ENCODE measurements at places on chromosomes 3 and 15.

DNA sequence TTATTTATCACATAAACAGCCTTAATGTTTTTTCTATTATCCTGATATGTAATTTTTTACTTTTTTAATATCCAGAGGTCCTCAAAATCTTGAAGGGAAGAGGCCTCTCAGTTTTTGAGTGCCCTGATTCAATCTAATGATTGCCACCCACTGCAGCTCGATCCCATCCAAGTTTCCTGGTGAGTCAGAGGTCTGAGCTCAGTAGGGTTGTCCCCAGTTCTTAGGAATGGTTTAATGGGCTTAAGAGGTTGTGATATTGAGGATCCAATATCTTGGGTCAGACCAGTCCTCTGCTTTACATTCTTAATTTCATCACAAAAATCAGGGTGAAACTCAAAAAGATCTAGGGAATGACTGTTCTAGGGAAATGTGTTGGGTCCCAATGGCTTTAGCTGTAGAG is 238.5 kb downstream of the NSUN3 start:
- DNase-seq: no peak

DNA sequence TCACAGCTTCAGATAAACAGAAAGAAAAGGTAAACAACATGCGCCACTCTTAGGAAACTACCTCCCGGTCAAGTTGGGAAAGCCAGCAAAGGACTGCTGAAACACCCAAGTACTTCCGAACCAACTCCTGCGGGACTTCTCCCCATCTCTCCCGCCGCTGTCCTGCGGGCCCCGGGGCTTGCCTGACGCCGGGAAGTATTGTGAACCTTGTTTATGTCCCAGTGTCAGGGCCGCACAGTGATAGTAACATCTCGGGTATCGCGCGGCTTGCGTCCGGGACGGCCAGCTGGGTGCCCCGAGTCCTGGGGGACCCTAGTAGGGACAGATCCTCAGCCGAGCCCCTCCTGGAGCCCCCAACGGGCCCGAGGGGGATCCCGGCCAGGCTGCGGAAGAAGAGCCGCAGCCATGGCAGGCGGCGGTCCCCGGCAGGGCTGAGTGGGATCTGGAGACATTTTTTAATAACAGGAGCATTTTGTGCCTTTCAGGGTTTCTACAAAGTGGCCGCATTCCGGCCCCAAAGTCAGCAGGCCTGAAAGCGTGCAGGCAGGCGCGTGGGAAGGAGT is 756 bp downstream of the CLPX start:
- DNase-seq: peak; percentile 61

DNA sequence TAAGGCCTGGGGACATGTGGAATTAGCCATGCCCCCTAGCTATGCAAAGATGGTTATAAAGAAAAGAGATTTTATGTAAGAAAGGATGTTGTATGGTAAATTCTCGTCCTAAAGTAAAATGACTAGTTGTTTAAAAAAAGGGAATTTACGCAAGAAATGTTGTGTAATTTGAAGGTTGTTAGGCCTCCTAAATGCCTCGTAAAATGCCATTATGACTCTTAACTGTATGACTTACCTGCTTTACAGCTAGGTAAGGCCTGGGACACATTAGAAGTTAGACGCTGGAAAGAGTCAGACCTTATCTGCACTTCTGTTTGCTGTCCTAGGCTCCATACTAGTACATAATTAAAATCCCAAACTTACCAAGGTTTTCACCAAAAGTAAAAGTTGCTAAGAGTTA is 17.5 kb upstream of the HHATL start:
- DNase-seq: no peak

DNA sequence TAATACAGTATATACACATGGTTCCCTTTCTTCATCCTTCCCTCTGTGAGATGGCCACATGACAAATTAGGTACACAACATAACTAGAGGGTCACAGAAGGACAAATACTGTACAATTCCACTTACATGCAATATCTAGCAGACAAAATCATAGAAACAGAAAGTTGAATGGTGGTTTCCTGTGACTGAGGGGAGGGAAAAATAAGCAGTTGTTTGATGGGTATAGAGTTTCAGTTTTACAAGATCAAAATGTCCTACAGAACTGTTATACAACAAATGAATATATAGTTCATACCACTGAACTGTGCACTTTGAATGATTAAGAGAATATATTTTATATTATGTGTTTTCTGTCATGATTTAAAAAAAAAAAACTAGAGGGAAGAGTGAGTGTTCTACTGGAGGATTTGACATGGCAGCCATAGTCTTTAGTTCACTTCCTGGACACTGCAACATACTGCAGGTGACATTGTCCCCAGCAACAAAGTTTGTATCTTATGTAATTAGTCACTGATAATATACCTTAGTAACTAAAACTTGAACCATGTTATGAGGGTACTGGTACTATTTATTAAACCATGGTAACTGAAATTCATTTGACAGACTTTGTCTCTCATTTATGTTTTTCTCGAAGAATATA is 37.2 kb downstream of the CCDC54 start:
- DNase-seq: no peak

DNA sequence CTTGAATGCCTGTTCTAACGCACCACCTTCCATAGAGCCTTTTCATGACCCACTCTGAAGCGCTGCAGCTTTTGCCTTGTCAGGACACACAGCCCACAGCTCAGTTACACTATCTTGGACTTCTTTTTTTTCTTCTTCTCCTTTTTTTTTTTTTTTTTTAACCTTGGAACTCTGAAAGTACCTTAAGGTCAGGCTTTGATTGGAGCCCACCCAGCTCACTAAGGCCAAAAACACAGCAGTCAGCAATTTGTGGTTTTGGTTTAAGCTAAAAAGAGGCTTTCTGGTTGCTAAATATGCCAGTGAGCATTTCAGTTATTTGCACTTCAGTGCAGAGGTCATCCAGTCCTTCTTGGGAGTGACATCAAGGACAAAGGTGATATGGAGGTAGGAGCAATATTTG is 1.7 kb downstream of the SLC25A20 start:
- no peak for DNase-seq

GRCh38 chr15:86021281-86022264 is 58.1 kb upstream of the AGBL1 start:
- no peak for DNase-seq

Measured in activated naive CD4-positive, alpha-beta T cell treated with anti-CD3 and anti-CD28 coated beads, Interleukin-2, amount 10 ng/mL, durations not matched to agents 7 days and 5 days (primary cell).